Activated CD4-positive, alpha-beta T cell treated with anti-CD3 and anti-CD28 coated beads for 24 hours (primary cell): ENCODE measurements at places on chromosomes 6 and 20.

- DNase-seq: no peak
Observed at GRCh38 chr6:139337830-139338229, 36.6 kb downstream of the CITED2 start.

DNA sequence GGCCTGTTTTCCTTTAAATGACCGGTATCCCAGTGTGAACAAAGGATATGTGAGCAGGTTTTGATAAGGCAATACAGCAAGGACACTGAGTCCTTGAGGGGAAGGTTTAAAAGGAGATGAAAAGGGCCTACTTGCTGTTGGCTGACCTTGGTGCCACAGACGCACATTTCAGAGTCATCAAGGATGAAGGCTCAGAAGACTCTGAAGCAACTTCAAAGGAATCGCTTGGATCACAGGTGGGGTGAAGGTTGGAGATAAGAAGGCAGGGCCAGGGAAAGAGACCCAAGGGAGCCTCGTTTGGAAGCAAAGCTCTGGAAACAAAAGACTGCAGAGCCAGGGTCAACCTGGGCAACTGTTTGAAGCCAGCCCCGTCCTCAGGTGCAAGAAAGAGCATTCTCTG is 30.1 kb upstream of the PNPLA1 start:
- DNase-seq: no peak

DNA sequence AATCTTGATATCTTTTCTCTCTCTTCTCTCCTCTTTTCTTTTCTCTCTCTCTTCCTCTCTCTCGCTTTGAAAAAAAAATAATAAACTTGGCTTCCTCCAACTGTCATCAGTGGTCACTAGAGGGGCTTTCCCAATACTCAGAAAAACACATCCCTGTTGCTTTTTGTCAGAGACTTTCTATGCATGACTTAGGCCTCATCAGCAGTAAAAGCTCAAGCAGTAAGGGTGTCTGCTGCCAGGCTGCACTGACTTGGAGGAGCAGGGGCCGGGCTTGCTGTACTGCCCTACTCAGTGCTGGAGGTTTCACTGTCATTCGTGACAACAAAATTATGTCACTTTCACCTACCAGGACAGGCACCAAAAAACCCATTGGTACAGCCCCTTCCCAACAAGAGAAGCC is 272.0 kb downstream of the ADGB start:
- no peak for DNase-seq

DNA sequence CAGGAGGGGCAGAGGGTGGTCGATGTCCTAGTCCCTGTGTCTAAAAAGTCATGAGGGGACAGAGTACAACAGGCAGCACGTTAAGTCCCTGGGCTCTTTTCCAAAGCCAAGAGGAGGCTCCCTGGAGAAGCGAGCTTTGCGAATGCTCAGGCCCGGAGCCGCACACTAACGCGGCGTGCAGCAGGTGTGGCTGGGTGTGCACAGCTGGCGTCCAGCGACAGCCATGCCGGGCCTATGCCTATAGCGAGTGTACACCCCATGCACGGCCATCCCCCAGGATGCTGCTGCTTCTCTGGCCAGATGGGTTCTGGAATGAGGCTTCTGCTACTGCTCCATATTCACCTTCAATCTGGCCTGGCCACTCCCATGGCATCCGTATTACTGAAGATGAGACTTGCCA is 131.3 kb downstream of the PRND start:
- no peak for DNase-seq

DNA sequence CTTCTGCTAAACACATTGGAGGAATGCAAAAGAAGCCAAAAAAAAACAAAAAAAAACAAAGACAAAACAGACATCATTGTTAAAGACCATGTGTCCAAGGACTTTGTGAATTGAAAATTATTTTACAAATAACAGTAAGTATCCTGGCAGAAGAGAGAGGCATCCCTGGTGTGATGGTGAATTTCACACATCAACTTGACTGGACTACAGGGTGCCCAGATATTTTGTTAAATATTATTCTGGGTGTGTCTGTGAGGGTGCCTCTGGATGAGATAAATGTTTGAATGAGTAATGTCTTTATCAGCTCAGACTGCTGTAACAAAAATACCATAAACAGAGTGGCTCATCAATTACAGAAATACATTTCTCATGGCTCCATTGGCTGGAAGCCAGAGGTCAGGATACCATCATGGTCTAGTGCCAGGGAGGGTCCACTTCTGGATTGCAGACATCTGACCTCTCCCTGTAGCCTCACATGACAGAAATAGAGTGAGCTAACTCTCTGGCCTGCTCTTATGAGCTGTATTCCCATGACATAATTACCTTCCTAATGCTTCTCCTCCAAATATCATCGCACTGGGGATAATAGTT is 12.2 kb upstream of the C6orf118 start:
- no peak for DNase-seq

- DNase-seq: no peak
Observed at GRCh38 chr20:44409132-44409600, 53.7 kb downstream of the HNF4A start.

- no peak for DNase-seq
Observed at GRCh38 chr6:118525913-118526780, 21.9 kb upstream of the PLN start.

- no peak for DNase-seq
Observed at GRCh38 chr6:116465246-116465645, 4.1 kb downstream of the CALHM6 start.

- DNase-seq: peak; percentile 11
Observed at GRCh38 chr20:44911264-44911921, 1.5 kb downstream of the PABPC1L start.

DNA sequence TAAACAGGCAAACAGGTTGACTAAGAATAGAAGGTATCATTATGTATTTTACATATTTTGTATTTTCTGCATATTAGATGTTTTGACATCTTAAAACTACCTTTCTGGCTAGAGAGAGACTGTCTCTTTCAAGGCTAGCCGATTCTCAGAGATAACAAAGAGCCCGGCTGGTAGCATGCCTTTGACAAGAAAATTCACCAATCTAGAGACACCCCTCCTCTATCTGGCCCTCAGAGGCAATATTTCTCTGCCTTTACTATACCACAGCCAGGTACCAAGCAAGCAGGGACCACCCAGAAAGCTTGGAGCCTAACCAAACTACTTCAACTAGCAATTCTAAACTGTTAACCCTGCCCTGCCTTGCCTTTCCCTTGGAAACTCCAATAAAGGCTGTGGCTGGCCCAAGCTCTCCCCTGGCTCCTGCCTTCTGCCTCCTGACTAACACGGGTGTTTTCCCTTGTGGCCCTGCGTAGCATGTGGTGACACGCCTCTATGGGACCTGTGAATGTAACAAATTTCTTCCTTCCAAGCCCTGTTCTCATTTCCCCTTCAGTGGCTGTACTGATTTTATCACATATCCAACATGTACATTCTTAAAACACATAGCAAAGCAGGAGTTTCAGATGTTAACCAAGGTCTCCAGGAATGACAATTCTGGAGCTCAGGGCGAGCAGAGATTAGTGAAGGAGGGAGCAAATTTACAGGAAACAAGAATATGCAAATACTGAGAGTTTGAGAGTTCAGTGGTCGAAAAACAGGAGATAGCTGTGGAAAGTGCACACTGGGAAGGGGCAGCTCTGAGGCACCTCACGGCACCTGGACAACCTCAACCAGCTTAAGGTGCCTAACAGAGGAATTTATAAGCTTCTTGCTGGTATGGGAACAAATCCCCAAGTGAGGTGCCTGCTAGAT is 120.8 kb downstream of the BACH2 start:
- DNase-seq: peak; percentile 55

GRCh38 chr6:121597654-121598053 is 162.2 kb downstream of the GJA1 start:
- no peak for DNase-seq

DNA sequence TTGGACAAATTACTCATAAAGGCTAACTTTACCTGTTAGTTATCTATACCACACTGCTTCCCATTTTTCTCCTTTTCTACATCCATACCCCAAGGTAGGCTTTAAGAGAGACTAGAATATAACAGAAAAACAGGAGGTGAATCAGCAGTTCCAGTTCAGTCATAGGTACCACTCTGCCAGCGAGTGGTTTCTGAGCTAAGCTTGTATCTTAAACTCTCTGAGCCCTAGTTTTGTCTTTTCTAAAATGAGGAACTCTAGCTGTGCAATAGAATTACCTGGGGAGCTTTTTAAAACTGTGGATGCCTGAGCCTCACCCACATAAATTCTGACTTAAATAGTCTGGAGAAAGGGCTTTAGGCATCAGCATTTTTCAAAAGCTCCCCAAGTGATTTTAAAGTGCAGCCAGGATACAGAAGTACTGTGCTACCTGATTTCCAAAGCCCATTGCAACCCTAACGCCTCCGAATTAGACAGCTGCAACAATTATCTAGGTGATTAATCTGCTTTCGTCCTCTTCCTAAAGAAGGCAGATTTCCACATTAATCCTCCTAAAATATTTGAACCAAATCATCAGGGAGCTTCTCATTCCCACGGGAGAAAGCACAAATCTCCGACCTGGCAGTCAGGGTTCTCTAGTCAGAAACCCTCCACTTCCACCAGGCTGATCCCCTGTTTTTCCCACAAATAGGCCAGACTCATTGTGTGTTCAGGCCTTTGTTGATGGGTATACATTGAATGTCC is 37.4 kb upstream of the RPL7L1 start:
- no peak for DNase-seq

- DNase-seq: no peak
Observed at GRCh38 chr6:34656378-34657036, 40.1 kb downstream of the ILRUN start.

DNA sequence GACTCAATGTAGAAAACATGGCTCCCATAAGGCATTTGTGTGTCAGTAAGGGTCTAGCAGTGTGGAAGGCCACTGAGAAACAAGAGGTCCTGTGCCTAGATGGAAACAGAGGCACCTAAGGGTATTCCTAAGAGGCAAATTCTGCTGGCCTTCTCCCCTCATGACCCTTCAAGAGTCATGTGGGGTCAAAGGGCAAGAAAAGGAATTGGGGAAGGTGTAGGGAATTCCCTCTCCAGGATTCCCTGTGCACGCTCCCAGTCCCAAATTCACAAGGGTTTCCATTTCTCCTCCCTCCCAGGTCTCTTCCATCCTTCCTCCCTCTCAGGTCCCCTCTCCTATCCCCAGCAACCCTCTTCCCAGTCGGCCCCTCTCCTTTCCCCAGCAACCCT is 568 bp downstream of the AGPAT1 start:
- no peak for DNase-seq

DNA sequence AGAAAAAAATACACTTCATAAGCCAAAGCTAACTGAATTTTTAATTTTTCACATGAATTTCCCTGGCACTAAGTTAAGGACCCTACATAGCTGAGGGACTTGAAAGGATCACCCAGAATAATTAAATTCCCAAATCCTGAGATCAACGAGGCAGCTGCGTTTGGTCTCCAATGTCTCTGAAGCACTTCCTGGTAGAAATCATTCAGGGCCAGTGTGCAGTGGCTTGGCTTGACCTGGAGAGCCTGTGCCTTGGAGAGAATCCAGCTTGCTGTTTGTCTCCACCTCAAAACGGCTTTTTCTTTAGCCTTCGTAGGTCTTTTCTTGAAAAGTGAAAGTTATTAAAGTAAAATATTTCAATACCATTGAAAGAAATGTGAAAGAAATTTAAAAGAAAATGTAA is 92.4 kb downstream of the SMOC2 start:
- no peak for DNase-seq

GRCh38 chr20:25539742-25540672 is 45.3 kb downstream of the NINL start:
- DNase-seq: no peak

DNA sequence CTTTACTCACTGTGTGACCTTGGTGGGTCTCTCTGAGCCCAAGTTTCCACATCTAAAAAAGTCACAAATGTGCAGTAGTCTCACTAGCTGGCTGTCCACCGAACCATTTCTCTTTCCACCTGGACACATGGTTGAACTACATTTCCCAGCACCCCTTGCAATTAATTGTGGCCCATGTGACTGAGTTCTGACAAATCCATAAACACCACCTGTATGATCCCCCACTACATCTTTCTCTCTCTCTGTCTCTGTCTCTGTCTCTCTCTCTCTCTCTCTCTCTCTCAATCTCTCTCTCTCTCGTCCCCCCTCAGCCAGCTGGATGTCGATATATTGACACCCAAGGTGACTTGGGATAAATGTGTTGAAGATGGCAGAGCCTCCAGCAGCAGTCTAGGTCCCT is 42.8 kb downstream of the SNHG17 start:
- DNase-seq: no peak

DNA sequence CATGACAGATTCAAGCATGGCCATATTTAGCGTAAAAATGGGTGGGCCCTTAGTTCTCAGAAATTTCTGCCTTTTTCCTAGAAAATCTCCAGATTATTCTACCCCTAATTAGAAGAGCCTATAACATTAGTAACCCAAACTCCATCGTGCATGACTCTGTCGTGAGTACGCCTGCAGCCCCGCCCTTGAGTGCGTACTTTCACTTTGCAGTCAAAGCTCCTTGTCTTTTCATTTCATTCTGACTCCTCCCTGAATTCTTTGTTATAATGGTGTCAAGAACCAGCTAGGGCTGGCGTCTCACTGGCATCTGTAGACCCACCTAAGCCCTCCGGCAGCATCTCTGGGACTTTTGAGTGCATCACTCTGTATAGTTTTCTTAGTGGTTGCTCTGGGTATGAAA is 61.7 kb upstream of the NOX3 start:
- DNase-seq: no peak

DNA sequence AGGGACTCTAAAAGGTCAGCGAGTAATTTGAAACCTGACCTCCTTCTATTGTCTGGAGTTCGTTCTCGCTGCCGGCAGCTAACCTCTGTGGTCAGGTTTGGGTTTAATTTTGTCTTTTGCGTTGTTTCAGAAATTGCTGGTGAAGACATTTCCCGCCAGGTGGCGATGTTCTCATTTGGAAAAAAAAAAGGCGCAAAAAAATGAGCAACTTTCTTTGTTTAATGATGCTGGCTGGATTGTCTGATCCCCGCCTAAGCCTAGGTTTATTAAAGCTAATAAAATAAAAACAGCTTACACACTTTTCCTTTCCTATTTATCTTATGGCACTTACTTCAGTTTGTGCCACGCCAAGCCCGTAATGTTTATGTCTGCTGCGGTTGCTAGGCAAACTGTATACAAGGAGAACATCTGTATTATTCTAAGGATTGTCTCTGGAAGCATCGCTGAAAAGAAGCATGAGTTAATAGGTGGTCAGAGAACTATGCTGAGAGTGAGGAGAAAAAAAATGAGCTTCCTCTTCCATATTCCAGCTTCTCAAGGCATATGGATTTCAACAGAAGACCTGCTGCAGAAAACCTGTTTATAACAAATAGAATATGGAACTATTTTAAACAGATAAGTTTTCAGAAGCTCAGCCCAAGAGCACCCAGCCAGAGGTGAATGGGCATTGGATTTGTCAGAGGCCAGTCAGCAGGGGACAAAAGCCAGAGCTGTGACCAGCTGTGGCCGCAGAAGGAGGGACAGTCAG is 205.7 kb downstream of the DOK5 start:
- DNase-seq: no peak

DNA sequence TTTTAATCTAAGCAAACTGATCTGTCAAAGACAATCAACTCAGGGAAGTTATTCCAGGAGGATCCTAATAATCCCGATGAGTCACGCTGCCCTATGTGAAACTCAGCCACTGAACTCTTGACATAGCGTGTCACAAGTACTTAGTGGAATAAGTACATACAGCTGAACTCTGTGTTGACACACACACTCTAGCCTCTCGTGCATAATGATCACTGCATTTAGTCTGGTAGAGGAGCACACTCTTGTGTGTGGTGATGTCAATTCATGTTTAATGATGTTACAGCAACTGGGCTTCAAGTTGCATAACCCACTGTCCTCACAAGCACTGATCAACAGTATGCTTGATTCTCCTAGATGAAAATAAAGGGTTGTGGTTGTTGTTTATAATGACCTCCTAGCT is 148.3 kb downstream of the HACE1 start:
- no peak for DNase-seq
